Activated naive CD4-positive, alpha-beta T cell treated with anti-CD3 and anti-CD28 coated beads for 36 hours (primary cell): ENCODE measurements at places on chromosomes 16 and 17.
A peak's percentile ranks its signal among the peaks of the same experiment; 100 is the strongest.

DNA sequence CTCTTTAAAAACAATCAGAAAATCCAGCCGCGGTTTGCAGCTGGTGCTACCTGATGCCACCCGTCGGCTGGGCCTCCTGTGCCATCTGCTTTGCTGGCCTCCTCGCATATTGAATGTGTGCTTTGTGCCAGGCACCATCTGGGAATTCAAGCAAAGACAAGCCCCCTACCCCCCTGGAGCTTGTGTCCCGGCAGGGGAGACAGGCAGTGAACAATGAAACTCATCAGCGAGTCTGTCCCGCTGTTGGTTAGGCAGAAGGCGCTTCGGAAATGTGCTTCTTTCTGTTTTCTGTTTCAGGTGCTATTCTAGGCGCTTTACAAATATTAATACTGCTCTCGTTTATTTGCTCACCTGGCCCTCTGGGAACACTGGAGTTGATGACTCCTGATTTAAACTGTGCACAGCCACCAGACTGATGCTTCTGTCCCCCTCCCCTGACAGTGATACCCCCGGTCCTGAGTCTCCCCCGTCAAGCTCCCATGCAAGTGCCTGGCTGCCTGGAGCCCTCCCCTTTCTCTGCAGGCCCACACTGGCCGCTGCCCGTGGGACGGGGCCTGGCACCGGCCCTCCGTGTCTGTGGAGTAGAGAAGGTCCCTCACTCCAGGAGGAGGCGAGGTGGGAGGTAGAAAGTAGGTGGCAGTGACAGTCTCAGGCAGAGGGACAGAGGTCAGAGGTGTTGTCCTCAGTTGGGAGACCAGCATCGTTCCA is 126.1 kb upstream of the PLCG2 start:
- no peak for DNase-seq

DNA sequence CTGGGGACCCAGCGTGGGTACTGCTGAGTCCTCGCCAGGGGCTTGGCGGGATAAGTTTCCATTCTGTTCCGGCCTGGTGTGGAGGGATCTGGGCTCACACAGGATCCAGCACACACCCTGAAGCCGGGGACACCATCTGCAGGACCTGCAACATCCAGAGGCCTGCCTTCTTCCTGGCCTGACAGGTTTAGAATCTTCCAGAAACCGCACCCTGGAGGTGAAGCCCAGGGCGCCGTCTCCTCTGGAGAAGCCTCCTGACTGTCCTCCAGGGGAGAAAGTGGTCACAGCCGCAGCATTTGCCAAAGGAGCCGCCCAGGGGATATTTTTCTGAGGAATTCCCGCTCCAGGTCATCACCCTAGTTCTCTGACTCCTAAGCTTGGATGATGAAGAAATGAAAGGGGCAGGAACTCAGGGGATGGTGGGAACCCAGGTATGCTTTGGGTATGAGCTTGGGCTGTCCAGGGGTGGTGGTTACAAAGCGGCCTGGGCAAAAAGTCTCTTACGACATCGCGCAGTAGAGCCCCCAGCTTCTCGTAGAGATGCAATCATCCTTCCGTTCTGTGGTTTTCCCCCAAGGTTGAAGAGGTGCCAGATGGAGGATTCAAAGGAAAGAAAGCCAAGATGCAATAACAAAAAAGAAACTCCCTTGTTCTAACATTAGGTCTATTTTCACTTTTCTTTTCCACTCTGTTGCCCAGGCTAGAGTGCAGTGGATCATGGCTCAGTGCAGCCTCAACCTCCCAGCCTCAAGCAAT is 9.1 kb upstream of the CRISPLD2 start:
- DNase-seq = peak; percentile 65

- DNase-seq = no peak
Observed at GRCh38 chr16:76681296-76681695, 404.1 kb downstream of the CNTNAP4 start.

DNA sequence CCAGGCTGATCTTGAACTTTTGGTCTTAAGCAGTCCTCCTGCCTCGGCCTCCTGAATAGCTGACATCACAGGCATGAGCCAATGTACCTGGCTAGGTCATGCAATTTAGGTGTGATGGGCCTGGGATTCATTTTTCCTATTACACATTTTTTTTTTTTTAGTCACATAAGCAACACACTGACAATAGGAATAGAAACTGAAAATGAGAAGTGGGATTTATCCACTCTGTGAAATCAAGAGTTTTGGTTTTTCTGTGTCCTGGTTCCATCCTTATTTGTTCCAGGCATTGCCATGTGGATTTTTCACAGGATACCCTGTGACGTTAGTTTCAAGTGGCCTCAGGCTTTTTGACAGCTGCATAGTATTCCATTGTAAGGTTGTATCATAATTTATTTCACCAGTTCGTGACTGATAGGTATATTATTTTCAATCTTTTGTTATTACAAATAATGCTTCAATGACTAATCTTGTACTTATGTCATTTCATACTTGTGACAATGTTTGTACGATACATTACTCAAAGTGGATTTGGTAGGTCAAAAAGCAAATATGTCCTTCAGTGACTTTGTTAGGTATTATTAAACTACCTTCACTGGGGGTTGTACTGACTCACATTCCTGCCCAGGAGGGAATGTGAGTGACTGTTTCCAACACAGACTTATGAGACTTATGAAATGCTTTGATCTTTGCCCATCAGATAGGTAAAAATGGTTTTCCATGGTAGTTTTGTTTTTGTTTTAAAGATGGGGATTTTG is 10.6 kb downstream of the ADCY7 start:
- DNase-seq = peak; percentile 54

GRCh38 chr16:67404740-67405226 is 11.5 kb upstream of the TPPP3 start:
- no peak for DNase-seq
